ENCODE measurements at places on chromosomes 5 and 9. TPM values are rescaled to one million over a fixed set of nuclear protein-coding genes. Genes with fewer than 3 reads are reported as not detected.

- no peak for DNase-seq
Observed at GRCh38 chr9:18601956-18602355, 128.0 kb downstream of the ADAMTSL1 start.

DNA sequence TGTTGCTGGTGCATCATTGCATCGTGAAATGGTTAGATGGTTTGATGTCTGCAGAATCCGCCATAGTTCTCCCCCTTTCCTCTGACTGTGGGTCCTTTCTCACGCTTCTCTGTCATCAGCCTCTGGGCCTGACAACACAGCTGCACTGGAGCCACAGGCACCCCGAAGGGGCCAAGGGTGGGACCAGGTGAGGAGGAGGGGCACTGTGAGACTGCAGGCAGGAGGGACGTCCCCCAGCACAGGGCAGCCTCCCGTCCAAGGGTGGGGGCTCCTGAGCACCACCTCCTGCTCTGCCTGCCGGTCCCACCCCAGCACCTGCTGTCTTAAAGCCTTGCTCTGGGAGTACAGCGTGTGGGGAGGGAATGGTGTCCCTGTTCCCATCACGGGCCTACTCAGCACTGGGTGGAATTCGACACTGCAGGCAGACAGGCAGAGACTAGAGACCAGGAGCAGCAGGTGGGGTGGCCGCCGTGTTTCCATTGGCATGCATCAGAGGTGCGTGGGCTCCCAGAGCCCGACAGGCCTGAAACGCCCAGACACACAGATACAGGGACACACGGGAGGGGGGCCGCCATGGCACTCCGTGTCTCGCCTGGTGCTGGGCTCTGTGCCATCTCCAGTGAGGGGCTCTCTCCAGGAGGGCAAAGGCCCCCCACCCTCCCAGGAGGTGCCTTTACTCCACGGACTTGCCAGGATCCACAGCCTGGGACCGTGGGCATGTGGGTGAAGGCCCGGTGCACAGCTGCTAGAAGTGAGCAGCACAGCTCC lies 15.0 kb downstream of the CACNA1B start:
- DNase-seq = no peak

The SLC6A7 gene
- total RNA-seq = not detected

- no peak for DNase-seq
Observed at GRCh38 chr5:176134529-176135223, 103.5 kb upstream of the SIMC1 start.

GRCh38 chr9:85900504-85901201 lies 40.3 kb upstream of the NAA35 start:
- no peak for DNase-seq

The FOXD4L4 gene
- 0.38 TPM for total RNA-seq

The CDH10 gene
- 0.04 TPM for total RNA-seq

DNA sequence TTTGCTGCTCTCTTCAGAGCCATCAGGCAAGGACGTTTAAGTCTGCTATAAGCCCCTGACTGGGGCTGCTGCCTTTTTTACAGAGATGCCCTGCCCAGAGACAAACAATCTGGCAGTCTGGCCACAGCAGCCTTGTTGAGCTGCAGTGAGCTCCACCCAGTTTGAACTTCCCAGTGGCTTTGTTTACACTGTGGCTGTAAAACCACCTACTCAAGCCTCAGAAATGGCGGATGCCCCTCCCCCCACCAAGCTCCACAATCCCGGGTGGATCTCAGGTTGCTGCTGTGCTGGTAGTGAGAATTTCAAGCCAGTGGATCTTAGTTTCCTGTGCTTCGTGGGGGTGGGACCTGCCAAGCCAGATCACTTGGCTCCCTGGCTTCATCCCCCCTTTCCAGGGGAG lies 59.7 kb upstream of the SNCAIP start:
- DNase-seq = no peak

GRCh38 chr5:69493396-69494133 lies 975 bp downstream of the OCLN start:
- no peak for DNase-seq

DNA sequence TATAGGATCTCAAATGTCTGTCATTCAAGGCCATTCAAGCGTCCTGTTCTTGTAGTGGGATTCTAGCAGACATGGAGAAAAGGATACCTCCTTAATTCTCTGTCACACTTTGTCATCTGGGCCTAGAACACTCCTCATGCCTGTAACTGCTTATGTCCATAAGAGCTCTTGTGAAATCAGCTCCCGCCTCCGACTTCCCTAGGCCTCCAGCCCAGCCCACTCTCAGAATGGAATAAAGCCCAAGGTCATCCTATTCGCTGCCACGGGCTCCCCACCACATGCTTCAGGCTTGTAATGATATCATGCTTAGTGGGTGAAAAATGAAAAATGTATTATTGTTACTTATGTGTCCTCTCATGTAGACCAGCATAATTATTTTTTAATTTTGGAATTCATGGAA lies 632.5 kb downstream of the ISL1 start:
- peak; percentile 27 for DNase-seq

The WASHC1 gene
- 10.9 TPM for total RNA-seq

The GPX3 gene
- 31.9 TPM for total RNA-seq

- DNase-seq = no peak
Observed at GRCh38 chr5:158120760-158121159, 261.8 kb upstream of the CLINT1 start.

The FNIP1 gene
- total RNA-seq = 39.7 TPM

- DNase-seq = no peak
Observed at GRCh38 chr5:52710310-52710971, 77.3 kb upstream of the ITGA1 start.

DNA sequence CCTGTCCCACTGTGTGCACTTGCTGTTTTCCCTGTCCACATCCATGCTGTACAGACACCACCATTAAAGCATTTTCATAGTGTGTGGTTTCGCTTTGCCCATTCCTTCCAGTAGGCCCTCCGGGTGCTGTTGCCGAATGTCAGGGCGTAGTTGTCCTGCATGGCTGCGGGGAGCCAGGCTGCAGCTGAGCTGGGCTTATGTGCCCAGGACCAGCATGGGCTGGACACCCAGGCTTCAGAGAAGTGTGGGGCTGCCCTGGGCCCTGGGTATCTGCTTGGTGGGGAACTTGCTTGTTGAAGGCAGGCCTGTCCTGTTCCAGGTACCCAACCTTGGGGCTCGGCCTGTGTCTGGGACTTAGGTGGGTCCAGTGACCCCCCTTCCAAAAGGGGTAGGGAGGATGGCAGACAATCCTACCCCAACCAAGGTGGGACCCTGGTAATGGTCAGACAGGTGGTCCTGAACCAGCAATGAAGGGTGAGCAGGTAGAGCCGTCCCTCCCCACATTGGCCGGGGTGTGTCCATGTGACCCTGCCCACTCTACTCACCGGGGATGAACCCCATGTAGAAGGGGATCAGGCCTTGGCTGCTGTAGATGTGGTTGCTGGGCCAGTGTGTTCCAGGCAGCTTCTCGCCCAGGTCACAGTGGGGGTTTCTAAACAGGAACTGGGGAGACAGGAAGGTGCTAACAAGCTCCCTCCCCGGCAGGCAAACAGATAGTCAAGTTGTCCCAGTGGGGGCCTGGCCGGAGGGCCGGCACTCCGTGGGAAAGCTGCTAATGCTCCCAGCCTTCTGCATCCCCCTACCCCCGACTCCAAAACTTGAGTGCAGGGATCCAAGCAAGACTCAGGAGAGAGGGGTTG lies 2.8 kb downstream of the TUBB4B start:
- DNase-seq = no peak

DNA sequence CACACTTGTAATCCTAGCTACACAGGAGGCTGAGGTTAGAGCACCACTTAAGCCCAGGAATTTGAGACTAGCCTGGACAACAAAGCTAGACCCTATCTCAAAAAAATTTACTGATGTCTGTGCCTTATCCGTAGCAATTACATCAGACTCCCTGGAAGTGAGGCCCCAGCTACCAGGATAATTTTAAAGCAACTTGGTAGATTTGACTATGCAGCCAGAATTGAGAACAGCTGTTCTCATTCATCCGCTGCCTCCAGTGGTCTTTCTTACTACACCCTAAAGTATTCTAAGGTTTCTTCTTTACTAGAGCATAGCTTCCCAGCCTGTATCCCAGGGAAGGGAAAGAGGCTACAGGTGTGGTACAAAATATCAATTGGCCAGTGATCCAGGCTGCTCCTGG lies 20.4 kb upstream of the C9orf152 start:
- no peak for DNase-seq

The WWC1 gene
- total RNA-seq = 17.9 TPM

DNA sequence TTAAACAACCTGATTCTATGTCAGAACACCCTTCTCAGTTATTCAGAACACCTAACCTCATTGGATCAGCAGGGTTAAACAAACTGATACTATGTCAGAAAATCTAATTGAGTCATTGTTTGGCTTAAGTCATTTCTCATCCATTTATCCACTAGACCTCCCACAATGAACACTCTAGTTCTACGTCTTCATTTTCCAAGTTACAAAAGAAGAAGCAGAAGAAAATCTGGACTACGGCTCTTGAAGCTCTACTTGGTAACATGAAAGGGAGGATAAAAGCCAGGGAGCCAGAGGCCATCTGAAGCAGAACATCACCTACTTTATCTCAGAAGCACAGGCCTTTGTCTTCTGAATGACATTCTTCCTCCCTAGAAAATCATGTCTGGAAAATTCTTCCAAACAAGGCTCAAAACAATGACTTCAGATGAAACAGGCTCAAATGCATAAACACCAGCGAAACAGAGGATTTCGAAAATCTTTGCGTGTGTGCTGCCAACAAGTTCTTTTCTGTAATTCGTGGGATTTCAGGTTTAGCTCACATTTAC lies 35.4 kb upstream of the TGFBI start:
- DNase-seq = no peak

- DNase-seq = no peak
Observed at GRCh38 chr9:121638399-121638798, 13.0 kb upstream of the DAB2IP start.

The NPR3 gene
- not detected for total RNA-seq

The CTSL gene
- 78.1 TPM for total RNA-seq
